ENCODE measurements at places on chromosomes 3 and 15.

- DNase-seq, result no peak
These were observed 68.4 kb downstream of the MEGF11 start for GRCh38 chr15:66184936-66185790.

- DNase-seq, result no peak
These were observed 171.0 kb downstream of the FNDC3B start for GRCh38 chr3:172210355-172210754.

GRCh38 chr3:114887806-114888205 lies 259.3 kb downstream of the ZBTB20 start:
- no peak for DNase-seq

DNA sequence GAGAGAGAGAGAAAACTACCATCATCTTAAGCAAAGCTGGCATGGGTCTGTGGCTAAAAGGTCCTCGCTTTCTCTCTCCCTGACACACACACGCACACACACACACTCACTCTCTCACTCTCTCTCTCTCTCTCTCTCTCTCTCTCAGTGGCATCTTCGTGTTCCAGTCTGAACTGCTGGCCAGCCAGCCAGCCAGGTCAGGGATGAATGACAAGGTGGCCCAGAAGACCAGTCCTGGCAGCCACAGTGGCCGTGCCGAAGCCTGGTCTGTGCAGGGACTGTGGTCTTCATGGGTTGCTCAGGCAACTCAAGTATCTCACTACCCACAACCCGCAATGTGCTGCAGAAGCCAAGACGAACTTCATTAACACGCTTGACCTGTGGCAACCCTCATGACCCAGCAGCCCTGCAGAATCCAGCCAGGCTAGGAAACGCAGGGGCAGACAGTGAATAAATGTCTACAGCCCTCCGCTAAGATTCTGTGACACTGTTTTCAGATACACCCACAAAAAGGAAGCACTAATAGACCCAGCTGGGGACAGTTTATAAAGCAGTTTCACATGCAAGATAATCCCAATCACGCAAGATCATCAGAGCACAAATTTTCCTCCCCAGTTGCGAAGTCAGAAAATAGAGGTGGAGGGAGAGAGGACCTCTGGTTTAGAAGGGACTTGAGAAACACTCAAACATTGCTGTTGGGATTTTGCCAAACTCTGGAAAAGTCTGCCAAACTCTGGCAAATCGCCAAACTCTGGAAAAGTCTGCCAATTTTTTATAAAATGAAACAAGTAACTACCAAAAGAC lies 66.4 kb downstream of the XXYLT1 start:
- DNase-seq, result no peak

DNA sequence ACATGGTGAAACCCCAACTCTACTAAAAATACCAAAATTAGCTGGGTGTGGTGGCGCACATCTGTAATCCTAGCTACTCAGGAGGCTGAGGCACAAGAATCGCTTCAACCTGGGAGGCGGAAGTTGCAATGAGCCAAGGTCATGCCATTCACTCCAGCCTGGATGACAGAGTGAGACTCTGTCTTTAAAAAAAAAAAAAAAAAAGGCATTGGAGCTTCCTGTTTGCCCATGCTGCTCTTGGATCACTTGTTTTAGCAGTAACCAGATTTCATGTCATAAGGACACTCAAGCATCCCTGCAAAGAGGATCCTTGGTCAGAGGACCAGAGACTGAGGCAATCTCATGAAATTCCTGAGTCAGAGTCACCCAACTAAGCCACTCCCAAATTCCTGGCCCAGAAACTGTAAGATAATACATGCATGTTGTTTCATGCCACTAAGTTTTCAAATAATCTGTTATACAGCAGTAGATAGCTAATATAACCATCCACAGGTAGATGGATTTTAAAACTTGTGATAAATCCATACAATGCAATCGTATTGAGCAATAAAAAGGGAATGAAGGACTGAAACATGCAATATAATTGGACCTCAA lies 82.0 kb upstream of the XXYLT1 start:
- no peak for DNase-seq

- no peak for DNase-seq
These were observed 188.7 kb downstream of the PYDC2 start for GRCh38 chr3:191649626-191650025.

DNA sequence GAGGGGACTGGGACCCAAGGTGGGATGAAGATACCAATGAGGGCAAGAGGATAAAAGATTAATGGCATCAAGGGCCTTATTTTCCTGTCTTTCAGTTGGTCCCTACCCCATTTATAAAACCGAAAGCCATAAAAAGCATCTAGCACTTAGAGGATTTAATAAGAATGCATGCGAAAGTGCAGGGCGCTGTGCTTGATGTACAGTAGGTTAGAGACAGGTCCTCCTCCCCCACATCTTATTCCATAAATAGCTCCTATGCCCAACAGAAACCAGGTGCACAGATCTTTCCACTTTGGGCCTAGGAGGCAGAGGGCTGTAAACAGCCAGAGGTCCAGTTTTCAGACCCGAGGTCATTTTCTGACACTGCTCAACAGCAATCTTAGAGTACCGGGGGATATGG lies 1.2 kb downstream of the LPCAT4 start:
- no peak for DNase-seq

GRCh38 chr15:79248183-79248582 lies 34.3 kb upstream of the ANKRD34C start:
- no peak for DNase-seq

DNA sequence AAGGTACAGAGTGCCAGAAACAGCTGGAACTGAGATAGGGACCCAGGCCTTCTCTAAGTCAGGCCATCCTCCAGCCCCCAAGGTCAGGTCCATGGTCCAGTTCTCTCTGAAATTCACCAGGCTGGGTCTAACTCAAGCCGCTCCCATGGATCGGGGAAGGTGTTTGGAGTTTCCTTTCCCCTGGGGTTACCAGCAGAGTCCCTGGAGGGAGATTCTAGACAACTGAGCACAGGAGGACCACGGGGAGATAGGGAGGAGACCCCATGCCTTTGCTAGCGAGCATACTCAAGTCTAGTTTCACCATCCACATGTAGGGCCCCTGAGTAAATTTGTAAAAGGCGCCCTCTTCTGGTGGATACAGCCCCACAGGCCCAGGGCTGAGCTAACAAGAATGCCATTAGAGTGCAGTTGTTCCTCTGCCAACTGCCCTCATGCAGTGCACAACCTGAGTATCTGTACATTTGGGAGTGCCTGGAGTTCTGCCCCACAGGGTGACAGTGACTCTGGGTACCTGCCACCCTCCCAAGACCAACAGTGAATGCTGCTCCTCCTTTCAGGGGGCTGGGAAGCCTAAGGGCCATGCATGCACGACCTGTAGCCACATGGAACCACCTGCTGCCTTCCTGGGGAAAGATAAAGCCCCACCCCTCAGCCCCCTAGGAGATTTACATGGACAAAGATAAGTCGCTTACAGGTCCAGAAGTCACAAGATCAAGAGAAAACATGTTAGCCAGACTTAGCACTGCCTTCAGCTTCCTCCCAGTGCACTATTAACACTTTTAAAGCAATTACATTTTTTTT lies 89.0 kb downstream of the IQSEC1 start:
- DNase-seq, result no peak

DNA sequence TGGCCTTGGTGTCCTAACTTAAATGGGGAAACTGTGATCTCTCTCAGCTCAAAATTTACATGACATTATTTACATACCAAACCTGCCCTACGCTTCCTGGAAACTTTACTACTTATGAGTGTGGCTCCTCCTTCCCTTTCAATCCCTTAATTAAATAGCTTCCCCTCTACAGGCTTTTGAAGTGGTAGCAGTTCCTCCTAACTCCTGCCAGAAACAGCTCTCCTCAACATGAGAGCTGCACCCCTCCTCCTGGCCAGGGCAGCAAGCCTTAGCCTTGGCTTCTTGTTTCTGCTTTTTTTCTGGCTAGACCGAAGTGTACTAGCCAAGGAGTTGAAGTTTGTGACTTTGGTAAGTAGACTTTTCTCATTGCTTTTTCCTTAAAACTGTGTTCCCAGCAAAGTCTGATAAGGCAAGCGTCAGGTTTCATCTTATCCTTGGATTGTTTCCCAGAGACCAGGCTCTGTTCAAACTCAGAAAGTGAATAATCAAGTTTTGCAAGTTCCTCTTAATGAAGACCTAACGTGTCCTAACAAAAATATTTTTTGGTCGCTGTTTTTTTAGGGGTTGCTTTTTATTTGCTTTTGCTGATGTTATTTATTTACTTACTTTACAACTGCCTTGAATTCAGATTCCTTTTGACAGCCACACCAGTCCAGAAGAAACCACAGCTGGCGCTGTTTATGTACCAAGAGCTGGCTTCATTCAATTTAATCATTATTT lies at the start of gene ACP3:
TSS of gene ACP3 (plus strand) at position 179 of the 720 bp plus-strand sequence. CDS start at position 229, 50 bp downstream.
- DNase-seq, result no peak

- no peak for DNase-seq
These were observed 35.1 kb upstream of the SNTN start for GRCh38 chr3:63617391-63617790.

- no peak for DNase-seq
These were observed 76.9 kb upstream of the ICE2 start for GRCh38 chr15:60555806-60556205.

DNA sequence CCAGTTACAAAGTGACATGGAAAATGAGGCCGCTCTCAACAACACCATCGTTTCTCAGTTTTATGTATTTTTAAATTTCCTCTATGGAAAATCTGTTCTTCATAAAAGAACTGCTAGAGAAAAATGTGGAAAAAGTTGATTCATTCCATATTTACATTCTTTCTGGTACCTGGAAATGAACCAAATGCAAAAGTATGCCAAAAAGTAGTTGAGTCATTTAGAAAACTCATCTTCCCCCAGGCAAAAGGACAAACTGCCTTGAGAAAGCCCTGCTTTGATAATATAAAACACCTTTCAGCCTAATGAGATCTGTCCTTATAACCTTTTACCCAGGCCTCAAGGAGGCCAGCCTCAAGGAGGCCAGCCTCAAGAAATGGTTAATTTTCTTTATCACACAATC lies 283.0 kb upstream of the VEPH1 start:
- DNase-seq, result no peak

DNA sequence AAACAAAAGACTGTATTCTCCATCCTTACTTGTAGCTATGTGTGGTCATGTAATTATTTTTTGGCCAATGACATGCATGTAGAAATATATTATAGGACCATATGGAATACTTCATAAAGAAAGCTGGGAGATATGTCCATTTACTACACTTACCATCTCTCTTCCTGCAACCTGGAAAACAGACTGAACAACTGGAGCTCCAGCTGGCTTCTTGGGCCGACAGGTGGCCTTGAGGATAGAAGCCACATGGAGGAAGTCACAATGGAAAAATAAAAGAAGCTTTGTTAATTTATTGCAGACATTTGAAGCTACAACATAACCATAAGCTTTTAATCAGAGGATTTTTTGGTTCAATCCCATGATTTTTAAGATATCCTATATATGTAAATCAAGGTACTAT lies 167.9 kb upstream of the CBLB start:
- no peak for DNase-seq

- DNase-seq, result no peak
These were observed 39.0 kb downstream of the MYRIP start for GRCh38 chr3:39848365-39848764.

DNA sequence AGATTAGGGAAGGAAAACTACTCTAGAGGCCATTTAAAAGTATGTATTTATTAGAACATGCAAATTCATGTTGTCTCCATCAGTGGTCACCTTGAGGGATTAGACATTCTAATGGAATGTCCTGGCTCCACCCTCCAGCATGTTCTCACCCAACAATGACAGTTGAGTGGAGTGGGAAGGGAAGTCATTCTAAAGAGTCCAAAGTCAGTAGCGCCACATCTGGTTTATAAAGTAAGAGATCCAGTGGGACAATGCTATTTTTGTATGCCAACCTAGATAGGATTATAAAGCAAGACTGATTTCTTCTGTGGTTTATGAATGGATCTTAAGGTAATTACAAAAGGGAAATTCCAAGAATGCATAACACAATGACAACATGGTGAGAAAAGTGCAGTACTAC lies 33.3 kb downstream of the SLC24A1 start:
- no peak for DNase-seq

GRCh38 chr3:126937973-126938372 lies 44.9 kb upstream of the PLXNA1 start:
- no peak for DNase-seq

DNA sequence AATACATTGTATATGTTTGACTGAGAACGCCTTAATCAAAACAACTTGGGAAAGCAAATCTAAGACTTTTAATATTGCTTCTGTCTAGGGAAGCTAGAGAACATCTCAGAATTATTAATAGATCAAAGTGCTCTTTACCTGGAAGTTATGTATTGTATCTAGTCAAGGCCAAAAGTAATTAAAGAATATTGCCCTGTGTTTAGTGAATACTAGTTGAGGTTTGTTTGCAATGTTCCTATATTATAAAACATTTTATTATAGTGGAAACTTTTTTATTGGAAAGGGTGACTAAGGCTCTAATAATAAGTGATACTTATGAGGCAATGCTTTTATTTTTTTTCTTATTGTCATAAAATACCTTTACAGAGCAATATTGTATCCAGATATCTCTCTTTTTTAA lies 118.2 kb downstream of the CADM2 start:
- DNase-seq, result no peak

- DNase-seq, result no peak
These were observed 16.9 kb upstream of the FILIP1L start for GRCh38 chr3:100131241-100131640.

- DNase-seq, result no peak
These were observed 17.3 kb upstream of the GBE1 start for GRCh38 chr3:81778678-81779182.

- DNase-seq, result no peak
These were observed 8.9 kb downstream of the HGD start for GRCh38 chr3:120673116-120673515.

DNA sequence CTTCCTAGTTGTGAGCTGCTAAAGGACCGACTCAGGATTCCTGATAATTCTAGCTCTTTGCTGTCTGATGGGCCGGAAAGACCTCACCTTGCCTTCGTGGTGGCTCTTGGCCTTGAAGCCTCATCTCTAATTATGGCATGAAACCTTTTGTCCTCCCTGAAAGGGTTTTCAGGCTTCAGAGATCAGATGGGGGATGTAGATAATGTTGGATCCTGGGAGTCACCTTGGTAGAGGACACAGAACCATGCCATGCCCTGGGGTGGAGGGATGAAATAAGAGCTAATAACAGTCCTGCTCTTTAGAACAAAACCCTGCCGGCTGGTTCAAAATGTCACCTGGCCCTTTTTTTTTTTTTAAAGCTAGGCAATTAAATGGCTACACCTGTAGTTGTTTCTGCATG lies 50.8 kb upstream of the SYN2 start:
- DNase-seq, result no peak
